ENCODE measurements at places on chromosomes 7 and 10.

DNA sequence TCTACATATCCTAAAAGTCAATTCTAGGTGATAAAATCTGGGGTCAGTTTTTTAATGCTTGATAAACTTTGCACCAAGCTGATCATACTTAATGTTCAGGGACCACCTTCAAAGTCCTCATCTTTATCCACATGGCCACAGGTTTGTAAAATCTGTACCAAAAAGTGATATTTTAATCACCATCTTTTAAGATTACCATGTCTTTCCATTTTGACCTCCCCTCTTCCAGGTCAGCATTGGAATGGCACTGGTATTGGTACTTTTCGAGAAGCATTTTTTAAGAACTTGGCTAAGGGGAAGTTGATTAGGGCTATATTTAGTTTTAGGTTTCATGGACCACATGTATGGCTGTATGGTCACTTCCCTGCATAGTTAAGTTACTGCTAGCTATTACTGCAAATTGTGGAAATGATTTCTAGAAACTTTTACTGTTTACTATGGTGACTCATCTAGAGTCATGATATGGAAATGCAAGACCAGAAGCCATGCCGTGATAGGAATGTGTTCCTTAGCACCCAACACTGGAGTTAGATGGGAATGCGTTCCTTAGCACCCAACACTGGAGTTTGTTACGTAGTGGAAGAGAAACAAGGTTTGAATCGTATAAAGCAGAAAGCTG is 50.8 kb upstream of the ABLIM1 start:
- DNase-seq, result no peak

DNA sequence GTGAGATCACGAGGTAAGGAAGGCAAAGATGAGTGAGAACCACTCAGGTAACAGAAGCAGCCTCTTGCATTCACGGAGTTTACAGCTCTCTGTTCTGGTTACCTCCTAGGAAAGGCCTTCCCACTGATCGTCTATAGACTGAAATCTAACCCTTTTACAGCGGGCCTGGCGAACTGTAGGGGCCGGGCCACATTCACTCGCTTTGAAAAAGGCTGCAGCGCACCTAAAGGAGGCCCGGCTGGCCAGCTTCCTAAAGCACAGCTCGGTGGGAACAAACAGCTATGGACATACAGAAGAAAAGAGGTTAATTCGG is 565 bp downstream of the ATP5MK start:
- DNase-seq, result no peak

DNA sequence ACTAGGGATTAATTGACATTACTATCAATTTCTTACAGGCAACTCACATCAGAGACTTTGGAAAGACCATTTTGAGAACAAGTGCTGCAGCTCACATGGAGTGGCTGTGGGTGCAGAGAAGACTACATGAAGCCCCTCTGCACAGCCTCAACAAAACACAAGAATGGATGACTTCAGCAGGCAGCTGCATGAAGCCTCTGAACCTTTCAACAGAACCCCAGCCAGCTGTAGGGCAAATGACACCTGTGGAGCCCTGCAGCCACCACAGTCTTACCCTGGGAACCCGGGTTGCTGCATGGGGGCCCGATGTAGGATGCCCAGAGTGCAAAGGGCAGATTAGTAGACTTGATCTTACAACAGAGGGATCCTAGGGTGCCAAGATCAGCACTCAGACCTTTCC is 62.0 kb upstream of the CAMK2B start:
- DNase-seq, result no peak

GRCh38 chr7:51141451-51142003 is 175.1 kb downstream of the COBL start:
- no peak for DNase-seq

GRCh38 chr7:66732439-66732838 is 8.1 kb upstream of the RABGEF1 start:
- DNase-seq, result no peak

DNA sequence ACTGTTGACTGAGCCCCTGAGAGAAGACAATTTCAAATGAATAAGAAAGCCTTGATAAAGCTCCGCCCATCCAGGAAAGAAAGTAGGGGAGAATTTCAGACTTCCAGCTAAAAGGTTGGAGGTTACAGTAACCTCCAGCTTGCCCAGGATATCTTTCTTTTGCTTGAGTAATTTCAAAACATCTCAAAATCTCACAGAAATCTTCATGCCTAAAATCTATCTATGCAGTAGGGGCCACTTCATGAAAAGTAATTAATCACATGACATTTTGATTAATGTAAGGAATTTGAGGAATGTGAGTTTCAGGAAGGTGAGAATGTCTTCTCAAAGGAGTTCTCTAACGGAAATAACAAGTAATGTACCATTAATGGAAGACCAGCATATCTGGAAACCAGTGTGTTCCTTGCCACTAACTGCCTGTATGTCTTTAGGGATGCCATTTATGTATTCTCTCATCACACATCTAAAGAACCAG is 24.2 kb downstream of the TRIL start:
- DNase-seq, result no peak

DNA sequence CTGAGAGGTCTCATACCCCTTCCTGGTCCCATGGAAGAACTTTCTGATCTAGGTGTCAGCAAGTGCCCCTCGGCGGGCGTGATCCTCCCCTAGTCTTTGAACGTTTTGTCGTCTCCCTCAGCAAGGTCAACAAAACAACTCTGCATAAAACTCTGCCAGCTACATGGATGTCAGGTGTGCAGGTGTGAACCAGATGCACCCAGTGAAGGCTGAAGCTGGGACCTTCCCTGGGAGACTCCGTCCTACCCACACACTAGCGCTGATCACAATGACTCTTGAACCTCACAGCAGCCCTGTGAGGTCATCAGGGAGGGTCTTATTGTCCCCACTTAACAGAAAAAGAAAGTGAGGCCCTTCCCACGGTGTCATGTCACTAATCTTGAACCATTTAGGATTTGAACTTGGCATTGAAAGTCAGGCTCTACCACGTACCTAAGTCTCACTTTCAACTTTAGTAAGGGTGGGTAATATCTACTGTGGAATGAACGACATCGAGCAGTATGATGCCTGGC is 68.1 kb downstream of the VSTM4 start:
- DNase-seq, result no peak

- no peak for DNase-seq
Measured at GRCh38 chr10:125055446-125055845, 104.9 kb downstream of the CTBP2 start.

- DNase-seq, result no peak
Measured at GRCh38 chr7:41621953-41622831, 80.7 kb downstream of the INHBA start.

DNA sequence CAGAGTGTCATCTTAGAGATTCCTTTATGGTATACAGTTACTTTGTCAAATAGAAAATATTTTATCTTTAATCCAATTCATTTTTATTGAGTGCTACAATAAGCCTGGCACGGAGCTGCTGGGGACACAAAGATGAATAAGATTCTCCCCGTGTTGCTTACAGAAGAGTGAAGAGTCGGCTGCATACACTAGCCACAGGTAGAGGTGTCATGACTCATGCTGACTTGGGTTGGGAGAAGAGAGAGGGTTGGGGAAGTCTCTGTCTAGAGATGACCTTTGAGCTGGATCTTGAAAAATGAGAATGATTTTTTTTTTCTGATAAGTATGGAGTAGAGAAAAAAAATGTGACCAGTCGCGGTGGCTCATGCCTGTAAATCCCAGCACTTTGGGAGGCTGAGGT is 289.9 kb upstream of the CELF2 start:
- no peak for DNase-seq

DNA sequence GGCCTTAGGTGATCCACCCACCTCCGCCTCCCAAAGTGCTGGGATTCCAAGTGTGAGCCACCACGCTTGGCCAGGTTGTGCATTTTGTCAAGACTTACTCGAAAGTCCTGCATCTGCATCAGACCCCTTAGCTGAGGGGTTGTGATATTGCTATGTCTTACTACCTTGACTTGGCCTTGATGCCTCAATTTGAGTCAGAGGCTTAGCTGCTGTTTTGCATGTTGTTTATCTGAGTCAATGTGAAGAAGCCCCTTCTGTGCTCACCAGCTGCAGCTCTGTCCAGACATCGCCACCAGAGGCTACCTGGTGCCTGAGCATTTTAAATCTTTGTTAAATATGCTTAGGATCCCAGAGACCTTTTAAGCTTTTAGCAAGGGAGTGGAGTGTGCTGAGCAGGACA is 18.1 kb downstream of the UBE2D4 start:
- DNase-seq, result no peak

- DNase-seq, result no peak
Measured at GRCh38 chr10:48947690-48948469, 8.2 kb upstream of the LRRC18 start.

GRCh38 chr10:45809837-45810236 is 37.5 kb downstream of the AGAP4 start:
- DNase-seq, result peak; percentile 8

- no peak for DNase-seq
Measured at GRCh38 chr10:112843623-112844022, 106.4 kb upstream of the TCF7L2 start.

- no peak for DNase-seq
Measured at GRCh38 chr10:21534604-21535493, 817 bp downstream of the MLLT10 start.

GRCh38 chr10:73876157-73876556 is 1.8 kb upstream of the CAMK2G start:
- DNase-seq, result no peak

DNA sequence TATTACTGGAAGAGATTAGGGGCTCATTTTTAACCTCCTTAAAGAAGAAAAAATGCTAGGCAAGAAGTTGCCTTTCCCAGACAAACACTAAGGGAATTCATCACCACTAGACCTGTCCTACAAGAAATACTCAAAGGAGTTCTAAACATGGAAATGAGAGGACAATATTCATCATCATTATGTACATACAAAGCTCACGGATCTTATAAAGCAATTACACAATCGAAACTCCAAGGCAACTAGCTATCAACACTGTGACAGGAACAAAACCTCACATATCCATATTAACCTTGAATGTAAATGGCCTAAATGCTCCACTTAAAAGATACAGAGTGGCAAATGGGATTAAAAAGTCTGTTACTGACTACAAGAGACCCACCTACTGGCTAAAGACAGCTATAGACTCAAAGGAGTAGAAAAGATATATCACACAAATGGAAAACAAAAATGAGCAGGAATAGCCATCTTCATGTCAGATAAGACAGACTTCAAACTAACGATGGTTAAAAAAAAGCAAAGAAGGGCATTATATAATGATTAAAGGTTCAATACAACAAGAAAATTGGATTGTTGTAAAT is 246.6 kb downstream of the ADRA2A start:
- no peak for DNase-seq

- DNase-seq, result no peak
Measured at GRCh38 chr10:30943451-30943850, 88.2 kb downstream of the ZNF438 start.

DNA sequence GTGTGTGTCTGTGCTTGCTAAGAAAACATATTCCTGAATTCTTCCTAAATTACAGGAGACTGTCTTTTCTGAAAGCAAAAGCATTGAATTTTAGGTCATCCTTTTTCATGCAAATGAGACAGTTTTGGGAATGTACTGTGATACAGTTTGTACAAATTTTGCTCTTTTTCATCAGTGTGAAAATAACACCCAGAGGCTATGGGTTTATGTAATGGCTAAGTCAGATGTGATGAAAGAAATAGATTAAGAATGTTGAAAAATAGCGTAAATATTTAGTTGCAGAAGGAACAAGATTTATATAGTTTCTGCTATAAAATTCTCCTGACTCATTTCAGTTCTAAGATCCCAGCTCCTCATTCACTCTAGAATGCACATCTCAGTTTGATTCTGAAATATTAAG is 24.6 kb downstream of the POM121L12 start:
- no peak for DNase-seq

DNA sequence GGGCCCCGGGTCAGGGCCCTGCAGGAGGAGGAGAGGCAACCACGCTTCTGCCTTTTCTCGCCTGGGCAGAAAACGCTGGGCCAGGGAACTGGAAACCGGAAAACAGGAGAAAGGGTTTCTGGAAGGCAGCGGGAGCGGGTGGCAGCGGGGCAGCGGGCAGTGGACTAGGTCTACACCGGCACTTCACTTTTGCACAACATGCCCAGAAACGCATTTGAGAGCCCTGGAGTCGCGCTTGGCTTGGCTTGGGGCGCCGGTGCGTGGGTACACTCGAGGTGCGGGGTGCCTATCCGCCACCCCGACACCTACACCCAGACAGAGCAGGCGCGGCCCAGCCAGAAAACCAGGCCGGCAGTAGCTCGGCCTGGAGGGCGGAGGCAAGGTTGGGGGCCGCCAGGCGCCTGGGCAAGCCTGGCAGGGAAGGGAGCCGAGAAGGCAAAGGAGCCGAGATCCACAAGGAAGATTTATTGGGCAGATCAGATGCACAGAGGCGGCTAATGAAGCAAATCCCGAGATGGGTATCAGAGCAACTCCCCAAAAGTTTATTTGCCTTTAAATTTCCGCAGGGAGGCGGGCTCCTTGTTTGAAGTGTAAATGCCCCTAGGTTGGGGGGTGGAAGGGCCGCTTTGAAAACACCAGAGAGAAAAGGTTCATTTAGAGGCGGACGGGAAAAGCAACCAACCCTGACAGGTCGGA is 3.2 kb upstream of the PAX2 start:
- no peak for DNase-seq

- no peak for DNase-seq
Measured at GRCh38 chr7:81693080-81693479, 76.8 kb downstream of the HGF start.

GRCh38 chr10:121813211-121813815 is 114.5 kb downstream of the ATE1 start:
- no peak for DNase-seq

Data from NCI-H524 treated with DMSO at 0.1 percent for 48 hours (cell line).